ENCODE measurements at places on chromosomes 1 and 21.

- DNase-seq, result no peak
These were observed 19.6 kb downstream of the ABCB10 start for GRCh38 chr1:229538945-229539344.

- DNase-seq, result no peak
These were observed 143.7 kb downstream of the PRDM16 start for GRCh38 chr1:3212453-3213355.

DNA sequence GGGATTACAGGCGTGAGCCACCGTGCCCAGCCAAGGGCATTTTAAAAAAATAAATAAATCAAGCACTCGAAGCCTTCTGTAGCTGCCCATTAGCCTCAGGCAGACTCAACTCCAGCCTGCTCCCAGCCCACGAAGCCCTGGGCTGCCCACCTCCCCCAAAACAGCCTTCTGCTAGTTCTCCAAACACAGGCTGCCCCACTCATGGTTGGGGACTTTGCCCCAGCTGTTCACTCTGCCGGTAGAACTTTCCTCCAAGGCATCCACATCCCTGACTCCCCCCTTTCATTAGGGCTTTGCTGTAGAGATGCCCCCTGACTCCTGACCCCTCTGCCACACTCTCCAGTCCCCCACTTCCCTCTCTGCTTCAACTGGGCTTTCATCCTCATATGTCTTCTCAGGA is 29.7 kb upstream of the LAPTM5 start:
- DNase-seq, result no peak

- no peak for DNase-seq
These were observed 5.3 kb downstream of the OLFML2B start for GRCh38 chr1:162018418-162018817.

GRCh38 chr1:25197982-25198662 is 34.2 kb downstream of the SYF2 start:
- no peak for DNase-seq

GRCh38 chr1:117759535-117759934 is 153.7 kb downstream of the TENT5C start:
- DNase-seq, result no peak

GRCh38 chr1:194477908-194478307 is 1291.5 kb upstream of the B3GALT2 start:
- no peak for DNase-seq

DNA sequence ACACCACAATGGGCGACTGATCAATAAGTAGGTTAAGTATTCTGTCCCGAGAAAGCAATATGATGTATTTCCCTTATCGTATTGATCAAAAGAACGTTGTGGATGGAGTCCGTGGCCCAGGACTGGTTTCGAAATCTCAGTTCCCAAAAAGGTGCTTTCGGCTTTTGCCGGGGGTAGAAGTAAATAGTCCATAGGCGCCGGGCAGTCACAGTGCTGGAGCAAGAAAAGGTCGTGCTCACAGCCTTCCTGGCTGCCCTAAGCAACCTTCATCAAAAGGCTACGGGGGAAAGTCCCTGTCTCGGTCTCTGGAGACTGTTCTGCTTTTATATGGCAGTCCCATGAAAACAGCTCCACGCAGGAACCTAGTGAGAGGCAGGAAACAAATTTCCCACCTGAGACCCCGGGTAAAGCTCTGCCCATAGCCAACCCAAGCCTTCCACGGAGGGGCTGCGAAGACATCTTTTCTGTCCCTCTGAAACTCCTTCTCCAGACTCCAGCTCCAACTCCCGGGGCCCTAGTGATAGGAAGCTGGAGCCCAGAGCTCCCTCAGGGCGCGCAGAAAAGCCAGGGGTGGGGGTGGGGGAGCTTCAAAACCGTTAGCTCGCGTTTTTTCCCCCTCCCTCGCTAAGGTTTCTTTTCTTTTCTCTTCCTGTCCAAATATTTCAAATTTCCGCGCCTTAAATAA is 7.0 kb downstream of the CDKN2C start:
- peak; percentile 49 for DNase-seq

GRCh38 chr1:40421431-40422384 is 28.6 kb upstream of the ZFP69B start:
- no peak for DNase-seq

GRCh38 chr21:41957991-41958766 is 4.4 kb upstream of the C2CD2 start:
- no peak for DNase-seq

DNA sequence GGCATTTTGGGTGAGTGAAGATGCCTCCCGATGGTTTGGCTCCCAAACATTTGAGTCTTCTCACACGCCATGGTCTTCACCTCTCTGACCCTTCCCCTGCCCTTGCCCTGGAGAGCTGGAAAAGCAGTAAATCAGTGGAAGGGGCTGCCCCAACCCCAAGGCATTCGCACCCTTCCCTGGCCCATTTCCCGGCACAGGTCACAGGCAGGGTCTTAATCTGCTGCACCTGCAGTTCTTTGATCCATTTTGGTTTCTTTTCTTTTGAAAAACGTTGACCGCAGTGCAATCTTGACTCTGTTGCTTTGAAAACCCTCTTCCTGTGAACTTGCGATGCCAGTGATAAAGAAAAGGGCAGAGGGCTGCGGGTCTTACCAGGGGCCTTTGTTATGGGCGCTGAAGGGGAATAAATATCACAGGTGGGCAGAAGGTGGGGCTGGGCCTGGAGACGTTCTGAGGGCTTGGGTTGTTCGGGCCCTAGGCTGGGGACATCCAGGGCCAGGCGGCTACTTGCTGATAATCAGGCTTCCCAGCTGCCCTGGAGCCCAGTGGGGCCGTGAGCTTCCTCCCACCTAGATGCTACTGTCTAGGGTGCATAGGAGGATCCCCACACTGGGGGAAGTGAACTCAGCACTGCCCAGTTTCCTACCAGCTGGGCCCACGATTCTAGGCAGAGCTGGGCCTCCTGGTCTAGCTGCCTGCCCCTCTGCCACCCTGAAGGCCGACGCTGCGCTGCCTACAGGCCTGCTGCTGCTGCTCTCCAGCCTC is 38.6 kb upstream of the EPS8L3 start:
- no peak for DNase-seq

All from HEK293T (cell line).